ENCODE measurements at places on chromosomes 7 and 10.
A peak's percentile ranks its signal among the peaks of the same experiment; 100 is the strongest.

GRCh38 chr10:6607182-6607581, 27.1 kb upstream of the PRKCQ start:
- DNase-seq, result no peak

DNA sequence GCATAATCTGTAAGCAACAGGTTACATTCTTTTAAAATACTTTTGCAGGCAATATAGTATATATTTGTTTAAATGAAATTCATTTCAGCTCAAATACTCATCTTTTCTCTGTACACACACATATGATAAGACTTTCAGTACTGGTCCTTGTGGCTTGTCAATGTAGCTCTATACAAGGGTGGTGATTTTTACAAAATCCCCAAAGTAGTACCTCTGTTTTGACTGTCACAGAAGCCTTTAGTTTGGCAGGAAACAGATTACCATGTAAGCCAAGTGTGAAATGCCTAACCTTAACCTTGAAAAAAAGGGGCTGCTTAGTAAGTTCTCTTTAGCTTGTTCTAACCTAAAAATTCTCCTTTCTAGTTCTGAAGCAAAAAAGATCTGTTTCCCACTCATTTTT, 87.9 kb downstream of the KCND2 start:
- no peak for DNase-seq

GRCh38 chr10:47289921-47290320, 10.1 kb upstream of the GDF10 start:
- no peak for DNase-seq

DNA sequence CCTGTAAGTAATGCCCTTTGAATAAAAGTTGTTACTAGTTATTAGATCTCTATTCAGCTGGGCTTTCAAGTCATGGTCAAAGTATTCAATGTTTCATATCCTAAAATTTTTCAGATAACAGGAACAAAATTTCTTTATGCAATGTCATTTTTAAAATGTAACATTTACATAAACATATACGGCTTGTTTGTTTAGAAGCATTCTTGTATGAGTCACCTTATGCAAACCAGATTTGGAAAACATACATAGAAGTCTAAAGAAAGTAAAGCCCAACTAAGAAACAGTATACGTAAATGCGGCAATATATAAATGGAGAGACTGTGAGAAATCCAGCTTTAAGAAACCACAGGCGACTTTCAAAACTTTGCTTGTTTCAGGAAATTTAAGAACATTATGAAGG, 10.5 kb downstream of the TMEM168 start:
- no peak for DNase-seq

DNA sequence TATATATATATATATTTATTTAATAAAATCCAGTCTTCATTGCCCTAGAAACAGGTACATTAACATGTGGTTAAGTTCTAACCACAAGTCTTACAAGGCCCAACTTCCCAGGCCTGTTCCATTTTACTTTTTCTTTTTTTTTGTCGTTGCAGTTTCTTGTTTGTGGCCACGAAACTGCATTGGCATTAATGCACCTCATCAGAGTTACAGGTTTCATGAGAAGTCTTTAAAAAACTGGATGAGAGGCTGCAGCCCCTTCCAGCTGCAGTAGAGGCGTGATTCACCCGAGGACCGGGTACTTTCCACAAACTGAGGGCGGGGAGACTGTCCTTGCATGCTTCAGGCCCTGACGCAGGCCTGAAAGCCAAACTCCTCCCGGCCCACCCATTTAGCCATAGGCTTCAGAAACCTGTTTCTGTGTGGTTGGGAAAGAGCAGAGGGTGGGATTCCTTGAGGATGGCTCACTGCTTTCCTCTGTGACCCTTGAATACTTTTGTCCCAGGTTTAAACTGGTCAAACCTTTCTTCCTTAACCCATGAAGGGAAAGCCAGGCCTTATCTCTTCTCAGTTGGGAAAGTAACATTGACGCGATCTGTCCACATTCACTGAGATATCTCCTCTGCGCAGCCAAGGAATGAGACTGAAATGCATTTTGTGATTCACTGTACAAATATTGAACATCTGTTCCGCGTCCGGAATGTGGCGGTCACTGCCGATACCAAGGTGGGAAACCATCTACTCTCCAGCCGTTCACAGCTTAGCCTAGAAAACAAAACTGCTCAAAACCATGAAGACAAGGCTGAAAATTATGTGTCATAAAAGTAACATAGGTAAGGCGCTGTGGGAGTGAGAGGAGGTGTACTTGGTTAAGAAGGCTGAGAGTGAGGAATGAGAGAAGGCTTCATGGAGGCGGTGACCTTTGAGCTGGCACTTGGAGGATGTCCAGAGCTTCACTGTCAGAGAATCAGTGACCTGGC, 311.7 kb downstream of the GATA3 start:
- DNase-seq, result no peak

DNA sequence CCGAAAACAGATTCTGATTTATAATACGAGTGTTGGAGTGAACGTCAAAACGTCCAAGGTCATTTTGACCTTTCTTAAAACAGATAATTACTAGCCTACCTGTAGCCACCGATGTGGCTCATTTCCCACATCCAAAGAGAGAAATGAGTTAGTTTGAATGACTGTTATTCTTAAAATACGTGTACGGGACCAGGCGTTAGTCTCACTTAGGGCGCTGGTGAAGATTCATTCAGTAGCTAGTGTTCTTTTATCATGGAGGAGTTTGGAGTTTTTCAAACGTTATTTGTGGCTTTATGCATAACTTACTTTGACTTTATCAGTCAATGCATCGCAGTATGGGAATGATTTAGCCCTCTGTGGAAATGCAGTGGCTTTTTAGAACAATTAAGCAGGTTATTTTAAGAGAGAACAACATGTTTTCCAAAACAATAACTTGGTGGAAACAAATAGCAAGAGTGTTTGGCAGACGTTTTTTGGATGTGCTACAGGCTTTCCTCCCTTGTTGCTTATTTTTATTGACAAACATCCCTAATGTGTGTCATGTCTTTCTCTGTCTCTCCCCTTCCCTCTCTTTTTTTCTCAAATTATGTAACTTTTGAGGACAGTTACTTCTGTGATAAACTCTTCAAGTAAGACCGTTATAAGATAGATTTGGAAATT, 1.6 kb downstream of the BICC1 start:
- peak; percentile 55 for DNase-seq

GRCh38 chr10:101235766-101236165, 6.5 kb upstream of the LBX1 start:
- no peak for DNase-seq

DNA sequence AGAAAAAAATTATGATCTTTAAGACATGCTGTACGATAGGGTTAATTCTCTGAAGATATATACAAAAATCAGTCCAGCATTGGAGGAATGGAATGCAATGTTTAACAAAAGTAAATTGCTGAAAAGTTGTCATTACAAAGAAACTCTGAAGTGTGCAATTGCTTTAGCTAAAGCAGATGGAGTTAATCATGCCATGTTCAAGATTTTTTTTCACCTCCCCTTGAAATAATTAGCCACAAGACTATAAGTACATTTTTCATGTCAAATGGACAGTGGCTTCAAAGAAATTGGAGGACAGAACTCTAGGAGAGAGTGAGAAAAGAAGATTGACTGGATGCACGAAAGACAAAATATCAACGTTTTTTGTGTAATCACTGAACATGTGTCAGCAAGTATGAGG, 63.1 kb upstream of the MEOX2 start:
- no peak for DNase-seq

DNA sequence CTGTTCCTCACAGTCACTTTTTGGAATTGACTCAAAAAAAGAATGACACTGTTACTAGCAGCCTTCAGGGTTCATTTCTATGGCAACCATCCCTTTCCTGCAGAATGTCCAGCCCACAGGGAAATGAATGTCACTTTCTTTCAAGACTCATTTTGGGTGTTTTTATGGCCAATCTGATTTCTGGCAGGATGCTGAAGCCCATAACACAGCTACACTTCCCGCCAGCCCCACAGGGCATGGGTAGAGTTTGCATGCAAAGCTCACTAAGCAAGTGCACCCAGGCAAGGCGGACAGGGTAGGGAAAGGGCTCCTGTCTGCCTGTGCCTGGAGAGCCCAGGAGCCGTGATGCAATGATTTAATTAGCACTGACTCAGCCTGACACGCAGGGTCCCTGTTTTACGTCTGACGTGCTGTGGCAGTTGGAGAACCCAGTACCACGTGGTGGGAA, 26.1 kb upstream of the GPAM start:
- no peak for DNase-seq

GRCh38 chr10:130636313-130636930, 500.2 kb downstream of the GLRX3 start:
- DNase-seq, result no peak

DNA sequence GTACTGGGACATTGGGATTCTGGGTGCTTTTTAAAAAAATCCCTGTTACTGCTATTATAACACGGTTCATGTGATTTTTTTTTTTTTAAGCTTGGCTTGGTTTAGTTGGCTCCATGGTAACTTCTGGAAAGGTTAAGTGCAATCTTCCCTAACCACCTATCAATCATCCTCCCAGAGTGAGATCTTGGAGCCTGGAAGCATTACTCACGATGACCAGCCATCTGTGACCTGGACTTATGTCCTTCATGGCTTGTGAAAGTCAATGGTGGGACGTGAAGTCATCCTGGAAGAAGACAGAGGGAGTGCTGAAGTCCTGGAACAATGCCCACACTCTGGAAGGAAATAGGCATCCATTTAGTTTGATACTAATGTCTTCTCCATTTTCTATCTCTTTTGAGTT, 135.5 kb upstream of the FRMD4A start:
- peak; percentile 99 for DNase-seq

DNA sequence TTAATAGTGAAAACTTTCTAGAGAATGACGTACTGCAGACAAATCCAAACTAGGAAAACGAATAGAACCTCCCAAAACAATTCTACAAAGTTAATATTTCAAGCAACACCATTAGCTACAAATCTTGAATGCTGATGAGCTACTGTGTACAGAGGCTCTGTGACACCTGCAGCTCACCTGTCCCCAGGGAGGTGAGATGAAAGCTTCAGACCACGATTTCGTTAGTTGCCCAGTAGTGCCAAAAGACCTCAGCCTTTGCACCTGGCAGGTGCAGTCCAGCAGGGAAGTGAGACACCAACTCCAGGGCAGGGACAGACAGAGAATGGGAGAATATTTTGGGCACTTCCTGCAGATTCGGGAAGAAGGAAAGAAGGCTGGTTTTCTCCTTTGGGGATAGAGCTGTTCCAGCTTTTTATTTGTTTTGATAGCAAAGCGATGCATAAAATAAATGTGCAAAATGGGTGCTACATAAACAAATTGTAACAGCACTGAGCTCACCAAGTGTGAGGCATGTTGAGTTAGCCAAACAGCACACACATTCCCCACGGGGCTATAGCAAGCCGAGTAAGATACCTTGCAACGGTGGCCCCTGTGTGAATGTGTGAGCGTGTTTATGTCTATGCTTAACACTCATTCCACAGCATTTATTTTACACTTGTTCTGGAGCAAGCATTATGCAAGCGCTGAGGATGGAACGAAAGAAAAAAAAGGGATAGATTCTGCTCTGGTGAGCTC, 1024.8 kb upstream of the AUTS2 start:
- DNase-seq, result no peak

- DNase-seq, result peak; percentile 49
Observed at GRCh38 chr10:2913474-2913873, 153.9 kb upstream of the PFKP start.

DNA sequence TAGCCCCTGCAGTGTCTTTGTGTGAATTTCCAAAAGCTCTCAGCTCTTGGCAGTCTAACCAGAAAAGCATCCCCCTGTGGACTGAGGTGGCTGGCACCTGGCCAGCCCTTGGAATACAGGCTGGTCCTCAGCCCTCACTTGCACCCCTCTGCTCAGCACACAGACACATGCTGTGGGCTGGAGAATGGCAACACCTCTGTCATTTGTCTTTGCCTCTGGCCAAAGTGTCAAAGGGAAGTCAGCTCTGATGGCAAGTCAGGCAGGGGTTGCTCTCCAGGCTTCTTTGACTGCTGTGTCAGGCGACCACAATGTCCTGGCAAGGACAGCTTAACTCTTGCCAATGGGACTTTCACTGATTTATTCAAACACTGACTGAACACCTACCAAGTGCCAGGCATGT, 724.8 kb downstream of the INHBA start:
- no peak for DNase-seq

- no peak for DNase-seq
Observed at GRCh38 chr7:55075464-55076021, 56.7 kb downstream of the EGFR start.

DNA sequence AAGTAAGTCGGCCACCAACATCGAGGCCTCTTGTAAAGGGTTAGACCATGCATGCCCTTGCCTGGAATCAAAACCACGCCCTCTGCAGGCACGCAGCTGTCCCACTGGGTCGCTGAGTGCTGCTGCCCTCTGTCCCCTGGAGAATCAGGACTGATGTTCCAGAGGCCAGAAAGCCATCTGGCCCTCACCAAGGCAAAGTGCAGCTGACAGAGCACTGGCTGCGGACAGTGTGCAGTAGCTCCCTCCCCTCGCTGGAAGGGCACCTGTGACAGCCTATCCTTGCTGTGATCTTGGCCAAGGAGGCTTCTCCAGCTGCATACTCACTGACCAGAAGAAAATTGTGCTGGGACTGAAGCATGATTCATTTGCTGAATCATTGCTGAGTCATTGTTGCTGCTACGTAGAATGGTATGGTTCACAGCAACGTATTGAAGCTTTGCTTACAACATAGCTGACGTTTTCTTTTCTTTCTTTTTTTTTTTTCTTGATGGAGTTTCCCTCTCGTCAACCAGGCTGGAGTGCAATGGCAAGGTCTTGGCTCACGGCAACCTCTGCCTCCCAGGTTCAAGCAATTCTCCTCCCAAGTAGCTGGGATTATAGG, 30.4 kb downstream of the DDC start:
- DNase-seq, result peak; percentile 93

DNA sequence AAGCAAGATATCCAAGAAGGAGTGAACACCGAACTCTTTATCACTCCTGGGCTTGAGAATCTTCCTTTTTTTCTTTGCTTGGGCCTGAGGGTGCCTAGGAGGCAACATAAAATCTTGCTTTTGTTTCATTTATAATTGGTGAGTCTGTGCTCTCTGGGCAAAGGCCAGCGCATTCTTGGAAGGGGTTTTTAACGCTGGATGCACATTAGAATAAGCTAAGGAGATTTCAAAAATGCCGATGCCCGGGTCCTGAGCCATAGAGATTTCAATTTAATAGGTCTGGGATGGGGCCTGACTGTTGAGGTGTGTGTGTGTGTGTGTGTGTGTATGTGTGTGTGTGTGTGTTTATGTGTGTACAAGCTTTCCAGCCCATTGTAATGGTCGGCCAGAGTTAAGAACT, 62.0 kb upstream of the SORCS3 start:
- no peak for DNase-seq

DNA sequence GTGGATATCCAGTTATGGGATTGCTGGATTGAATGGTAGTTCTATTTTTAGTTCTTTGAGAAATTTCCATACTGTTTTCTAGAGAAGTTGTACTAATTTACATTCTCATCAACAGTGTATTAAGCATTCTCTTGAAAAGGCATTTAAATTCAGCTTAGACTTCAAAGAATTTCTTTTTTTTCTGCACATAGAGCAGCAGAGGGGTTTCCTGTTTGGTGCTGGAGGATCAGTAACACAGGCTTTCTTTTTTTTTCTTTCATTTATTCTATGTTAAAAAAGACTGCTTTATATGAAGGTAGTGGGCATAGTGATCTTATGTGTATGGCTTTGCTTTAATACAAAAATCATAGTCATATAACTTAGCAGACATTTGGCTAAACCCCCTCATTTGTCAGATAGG, 47.6 kb upstream of the TARP start:
- no peak for DNase-seq

Data from kidney glomerular epithelial cell (primary cell).